Left lung (tissue), 14 donors: ENCODE measurements at places on chromosomes 1 and 21. TPM values are rescaled to one million over a fixed set of nuclear protein-coding genes. Genes with fewer than 3 reads are reported as not detected.

DNA sequence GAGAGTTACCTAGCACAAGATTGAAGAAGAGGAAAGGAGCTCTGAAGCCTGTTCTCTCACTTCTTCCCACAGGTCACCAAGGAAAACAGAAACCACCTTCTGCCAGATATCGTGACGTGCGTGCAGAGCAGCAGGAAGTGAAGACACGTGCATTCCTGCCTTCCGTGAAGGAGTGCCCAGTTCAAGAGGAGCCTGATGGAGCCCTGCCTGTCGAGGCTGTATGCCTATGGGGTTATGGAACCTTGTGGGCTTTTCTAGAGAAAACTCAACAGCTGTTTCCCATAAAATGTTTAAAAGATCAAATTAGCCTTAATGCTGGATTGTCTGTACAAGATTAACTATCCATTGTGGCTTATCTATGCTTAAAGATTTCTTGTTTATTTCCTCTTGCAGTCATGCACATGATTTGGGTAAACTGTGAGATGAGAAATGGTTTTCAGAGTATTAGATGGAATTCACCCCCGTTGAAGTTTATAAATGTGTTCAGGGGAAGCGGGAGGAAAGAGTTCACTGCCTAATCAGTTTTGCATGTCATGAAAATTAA lies 27.8 kb downstream of the NTPCR start:
- H3K4me3 ChIP-seq, result no peak overlapping the region
- H3K36me3 ChIP-seq, result peaks cover 19% of the 10 kb centered on the region
- H3K4me1 ChIP-seq, result peaks cover 8% of the 10 kb centered on the region
- no peaks in the 10 kb centered on the region for H3K27me3 ChIP-seq
- H3K27ac ChIP-seq, result no peak overlapping the region

DNA sequence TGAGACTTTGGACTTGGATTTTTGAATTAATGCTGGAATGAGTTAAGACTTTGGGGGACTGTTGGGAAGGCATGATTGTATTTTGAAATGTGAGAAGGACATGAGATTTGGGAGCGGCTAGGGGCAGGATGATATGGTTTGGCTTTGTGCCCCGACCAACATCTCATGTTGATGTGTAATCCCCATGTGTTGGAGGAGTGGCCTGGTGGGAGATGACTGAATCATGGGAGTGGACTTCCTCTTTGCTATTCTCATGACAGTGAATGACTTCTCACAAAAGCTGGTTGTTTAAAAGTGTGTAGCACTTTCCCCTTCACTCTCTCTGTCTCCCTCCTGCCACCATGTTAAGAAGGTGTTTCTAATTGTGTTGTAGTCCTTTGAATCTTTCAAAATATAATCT lies 9.3 kb upstream of the PHGDH start:
- H3K27ac ChIP-seq, result no peak overlapping the region
- DNase-seq, result peak; percentile 44

GRCh38 chr21:42829954-42830353 lies 49.4 kb downstream of the WDR4 start:
- H3K4me3 ChIP-seq, result no peak overlapping the region
- no peak overlapping the region for H3K27ac ChIP-seq
- peaks cover 2% of the 10 kb centered on the region for H3K27me3 ChIP-seq
- DNase-seq, result no peak
- H3K4me1 ChIP-seq, result no peaks in the 10 kb centered on the region
- no peaks in the 10 kb centered on the region for H3K36me3 ChIP-seq

CRABP2 gene
- 2.7 TPM for total RNA-seq

DNA sequence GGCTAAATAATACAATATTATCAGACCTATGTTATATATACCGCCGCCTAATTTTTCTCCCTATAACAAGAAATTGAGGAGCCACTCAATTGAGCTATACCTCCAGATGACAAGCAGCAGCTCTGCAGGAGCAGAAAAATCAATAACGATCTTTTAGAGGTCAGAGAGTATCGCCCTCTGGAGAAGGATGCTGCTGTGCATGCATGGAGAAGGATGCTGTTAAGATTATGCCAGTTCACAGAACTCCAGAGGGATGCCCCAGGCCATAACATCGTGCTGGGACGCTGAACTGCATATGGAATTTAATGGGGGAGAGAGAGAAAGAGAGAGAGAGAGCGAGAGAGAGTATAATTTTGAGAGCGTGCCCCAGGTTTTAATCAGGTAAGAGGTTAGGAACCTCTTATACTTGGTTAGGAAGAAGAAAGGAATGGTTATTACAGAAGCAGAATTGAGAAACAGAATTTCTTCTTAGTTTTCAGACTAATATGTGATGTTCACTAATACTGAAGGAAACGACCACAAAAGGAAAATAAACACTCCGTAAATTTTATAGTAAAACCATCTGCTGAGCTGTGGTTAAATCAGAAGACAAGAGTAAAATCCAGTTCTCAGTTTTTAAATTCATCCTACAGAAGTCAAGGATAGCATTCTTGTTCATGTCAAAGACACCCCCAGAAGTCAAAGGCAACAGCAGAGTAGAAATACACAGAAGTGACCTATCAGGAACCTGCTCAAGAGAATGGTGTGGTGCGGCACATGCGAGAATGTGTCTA lies 111.1 kb downstream of the SMYD2 start:
- no peaks in the 10 kb centered on the region for H3K27me3 ChIP-seq
- no peak for DNase-seq
- H3K4me1 ChIP-seq, result no peaks in the 10 kb centered on the region
- H3K36me3 ChIP-seq, result peaks cover 9% of the 10 kb centered on the region
- H3K4me3 ChIP-seq, result no peak overlapping the region
